Right atrium auricular region (tissue), 2 donors: ENCODE measurements at places on chromosomes 1 and 21. TPM values are rescaled to one million over a fixed set of nuclear protein-coding genes. Genes with fewer than 3 reads are reported as not detected.

- DNase-seq = no peak
Observed at GRCh38 chr1:197775282-197776262, at the start of gene DENND1B. DENND1B (minus strand) TSS chr1:197775480; CDS start chr1:197775155, 325 bp downstream.

GRCh38 chr1:205834751-205835150 lies 15.2 kb downstream of the PM20D1 start:
- DNase-seq = no peak

GRCh38 chr1:231236938-231237337 lies 4.1 kb upstream of the GNPAT start:
- DNase-seq = no peak

- no peak for DNase-seq
Observed at GRCh38 chr1:62833529-62833928, 49.6 kb downstream of the ATG4C start.

- no peak for DNase-seq
Observed at GRCh38 chr1:37015713-37016112, 18.6 kb downstream of the GRIK3 start.

DNA sequence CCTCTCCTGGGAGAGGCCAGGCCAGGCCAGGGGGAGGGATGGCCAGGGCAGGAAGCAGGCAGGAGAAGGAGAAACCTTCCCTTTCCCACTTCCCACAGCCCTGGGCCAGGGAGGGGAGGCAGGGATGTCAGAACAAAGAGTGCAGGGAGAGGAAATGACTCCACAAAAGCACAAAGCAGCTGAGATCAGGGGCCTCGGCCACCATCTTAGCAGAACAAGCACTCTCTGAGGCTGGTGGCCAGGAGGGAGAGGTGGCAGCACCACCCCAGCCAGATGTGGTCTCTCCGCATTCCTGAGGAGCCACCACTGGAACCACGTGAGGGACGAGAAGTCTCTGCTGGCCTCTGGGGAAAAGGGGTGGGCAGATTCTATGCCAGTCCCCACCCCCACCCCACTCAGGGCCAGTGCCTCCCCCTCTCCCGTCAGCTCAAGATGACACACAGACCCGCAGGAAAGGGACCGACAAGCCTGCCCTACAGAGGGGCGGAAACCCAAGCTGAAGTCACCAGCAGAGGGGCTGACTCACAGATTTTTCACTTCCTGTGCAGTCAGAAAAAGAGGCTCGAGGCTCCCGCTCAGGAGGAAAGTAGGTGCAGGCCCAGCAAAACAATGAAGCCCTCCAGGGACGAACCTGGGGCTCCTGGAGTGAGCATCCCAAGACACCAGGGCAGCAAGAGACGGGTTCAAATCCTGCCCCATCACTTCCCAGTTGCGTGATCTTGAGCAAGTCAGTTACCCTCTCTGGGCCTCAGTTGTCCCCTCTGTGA lies 24.1 kb upstream of the ALDH4A1 start:
- DNase-seq = peak; percentile 90

DNA sequence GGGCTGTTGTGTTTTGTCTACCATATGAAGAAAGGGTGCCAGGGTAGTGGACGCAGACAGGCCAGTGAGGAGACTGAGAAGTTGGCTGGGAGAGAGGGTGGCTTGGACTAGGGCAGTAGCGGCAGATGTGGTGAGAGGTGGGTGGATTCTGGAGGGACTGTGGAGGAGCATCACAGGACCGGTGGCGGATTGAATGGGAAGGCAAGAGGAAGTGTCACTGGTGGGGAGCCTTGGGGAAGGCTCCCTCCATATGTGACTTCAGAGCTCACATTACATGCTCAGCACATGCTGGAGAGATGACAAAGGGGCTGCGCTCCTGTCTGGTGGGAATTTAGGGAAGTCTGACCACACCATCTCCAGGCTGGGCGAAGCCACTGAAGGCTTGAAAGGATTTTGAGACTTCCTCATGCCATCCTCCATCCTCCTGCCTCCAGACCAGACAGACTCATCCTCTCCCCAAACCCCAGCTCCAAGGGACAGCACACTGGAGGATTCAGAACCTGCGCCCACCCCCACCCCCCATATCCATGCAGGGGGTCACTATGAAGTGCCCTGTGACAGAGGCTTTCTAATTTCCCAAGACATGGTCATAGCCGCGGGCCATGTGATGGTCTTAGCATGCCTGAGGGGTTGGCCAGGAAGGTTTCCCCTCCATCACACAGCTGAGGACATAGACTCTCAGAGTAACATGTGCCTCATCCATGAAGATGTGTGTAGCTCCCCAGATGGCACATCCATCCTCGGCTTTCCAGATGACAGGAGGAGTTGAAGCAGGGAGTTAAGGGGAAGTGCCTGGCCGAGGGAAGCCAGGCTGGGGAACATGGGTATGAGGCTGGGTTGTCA lies 138.8 kb upstream of the WNT4 start:
- DNase-seq = no peak

DNA sequence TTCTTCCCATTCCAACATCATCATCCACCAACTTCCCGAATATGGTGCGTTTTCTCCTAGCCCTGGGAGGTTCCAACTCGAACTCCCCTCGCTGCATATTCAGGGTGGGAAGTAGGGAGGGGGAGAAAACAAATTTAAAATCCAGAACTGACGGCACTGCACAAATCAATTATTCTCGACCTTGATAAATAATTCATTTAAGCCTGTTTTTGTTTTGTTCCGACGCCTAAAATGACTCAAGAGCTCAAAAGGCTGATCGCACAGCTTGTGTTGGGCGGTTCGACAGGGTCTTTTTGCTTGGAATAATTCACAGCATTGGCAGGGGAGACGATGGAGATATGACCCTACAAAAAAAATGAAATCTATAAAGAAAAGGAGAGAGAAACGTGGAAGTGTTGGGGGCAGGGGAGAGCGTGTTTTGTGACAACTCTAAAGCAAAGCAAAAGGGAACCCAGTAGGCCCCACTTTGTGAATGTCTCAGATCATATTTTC lies 3.1 kb upstream of the BARHL2 start:
- DNase-seq = no peak

- no peak for DNase-seq
Observed at GRCh38 chr1:67919274-67920072, 86.2 kb upstream of the GNG12 start.

- no peak for DNase-seq
Observed at GRCh38 chr1:219792337-219793021, 135.9 kb downstream of the SLC30A10 start.

GRCh38 chr1:226958300-226958699 lies 18.2 kb downstream of the COQ8A start:
- no peak for DNase-seq

- DNase-seq = no peak
Observed at GRCh38 chr1:228372183-228373003, 34.2 kb downstream of the TRIM11 start.

DNA sequence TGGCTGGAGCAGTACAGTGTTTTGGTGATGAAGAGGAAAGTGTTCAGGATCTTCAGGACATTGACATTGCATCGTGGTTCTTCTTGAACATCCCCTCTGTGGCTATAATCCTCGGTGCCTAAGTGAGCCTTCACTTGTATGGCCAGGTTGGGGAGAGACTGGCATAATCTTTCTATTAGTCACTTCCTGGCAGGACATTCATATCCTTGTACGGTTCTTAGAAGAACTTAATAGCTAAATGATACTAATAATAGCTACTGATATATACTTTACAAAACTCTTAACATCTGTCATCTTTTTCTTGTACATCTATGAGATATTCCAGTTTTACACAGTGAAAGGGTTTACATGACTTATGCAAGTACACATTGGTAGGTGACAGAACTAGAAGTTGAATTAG lies 35.8 kb downstream of the CELF3 start:
- no peak for DNase-seq

- no peak for DNase-seq
Observed at GRCh38 chr1:117295001-117295400, 72.2 kb upstream of the MAN1A2 start.

The DENND2C gene
- total RNA-seq = 1.2 TPM

- DNase-seq = no peak
Observed at GRCh38 chr1:202179828-202180750, 13.5 kb upstream of the LGR6 start.

DNA sequence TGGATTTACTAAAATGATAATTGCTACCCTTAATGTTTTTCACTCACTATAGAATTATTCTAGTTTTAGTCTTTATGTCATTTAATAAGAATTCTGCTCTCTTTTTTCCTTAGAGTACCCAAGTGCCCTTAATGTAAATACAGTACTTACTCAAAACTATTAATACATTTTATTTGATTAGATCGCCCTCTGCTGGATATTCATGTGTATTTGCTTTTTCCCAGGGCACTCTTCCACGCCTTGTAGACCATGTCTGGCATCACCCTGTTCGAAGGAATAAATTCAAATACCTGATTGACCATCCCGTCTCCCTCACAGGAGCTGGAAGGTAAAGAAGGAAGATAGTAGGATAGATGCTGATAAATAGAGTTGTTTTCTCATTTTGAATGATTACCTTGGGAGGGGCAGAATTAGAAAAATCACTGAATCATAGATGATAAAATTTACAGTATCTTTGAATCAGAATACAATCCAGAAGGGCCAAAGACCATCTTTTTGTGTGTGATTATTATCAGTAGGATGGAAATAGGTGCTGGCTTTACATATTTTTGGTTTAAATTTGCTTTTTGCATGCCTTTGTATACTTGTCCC lies 4.1 kb downstream of the AXDND1 start:
- DNase-seq = no peak

DNA sequence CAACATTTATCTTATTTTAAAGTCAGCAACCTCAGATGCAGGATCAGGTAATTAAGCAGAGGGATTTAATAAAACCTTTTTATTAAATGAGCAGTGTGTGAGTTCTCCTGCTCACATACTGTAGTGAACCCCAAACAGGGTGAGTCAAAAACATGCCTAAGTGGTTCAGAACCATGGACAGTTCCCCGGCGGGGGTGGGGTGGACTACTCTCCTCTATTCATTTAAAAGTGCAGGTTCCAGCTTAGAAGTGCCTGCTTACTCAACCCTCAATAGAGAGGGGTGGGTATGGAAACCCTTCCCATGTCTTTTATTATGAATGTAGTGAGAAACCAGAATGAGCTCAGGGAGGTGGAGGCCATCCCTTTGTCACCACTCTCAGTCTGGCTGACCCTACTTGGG lies 397.9 kb downstream of the HHAT start:
- DNase-seq = no peak

DNA sequence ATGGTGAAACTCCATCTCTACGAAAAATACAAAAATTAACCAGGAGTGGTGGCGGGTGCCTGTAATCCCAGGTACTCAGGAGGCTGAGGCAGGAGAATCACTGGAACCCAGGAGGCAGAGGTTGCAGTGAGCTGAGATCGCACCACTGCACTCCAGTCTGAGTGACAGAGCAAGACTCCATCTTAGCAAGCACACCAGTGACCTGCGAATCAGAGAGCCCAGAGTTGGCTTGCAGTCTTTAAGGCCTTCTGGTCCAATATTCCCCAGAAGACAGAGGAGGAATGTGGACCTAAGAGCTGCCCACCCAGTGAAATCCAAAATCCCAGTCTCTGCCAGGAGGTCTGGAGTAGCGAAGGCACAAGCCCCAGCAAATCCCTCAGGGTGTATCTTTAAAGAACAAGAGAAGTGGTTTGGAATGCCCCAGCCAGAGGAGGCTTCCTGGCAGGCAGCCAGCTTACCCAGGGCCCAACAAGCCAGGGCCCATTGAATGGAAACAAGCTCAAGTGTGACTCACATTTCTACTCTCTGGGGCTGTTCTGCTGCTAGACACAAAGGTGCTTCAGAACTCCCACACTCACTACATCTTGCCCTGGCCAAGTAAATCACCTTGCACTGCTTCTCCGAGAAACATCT lies 23.9 kb downstream of the GPR161 start:
- no peak for DNase-seq

GRCh38 chr1:63946866-63947491 lies 173.2 kb downstream of the ROR1 start:
- DNase-seq = peak; percentile 67

GRCh38 chr1:68081775-68082283 lies 31.4 kb upstream of the DIRAS3 start:
- no peak for DNase-seq

DNA sequence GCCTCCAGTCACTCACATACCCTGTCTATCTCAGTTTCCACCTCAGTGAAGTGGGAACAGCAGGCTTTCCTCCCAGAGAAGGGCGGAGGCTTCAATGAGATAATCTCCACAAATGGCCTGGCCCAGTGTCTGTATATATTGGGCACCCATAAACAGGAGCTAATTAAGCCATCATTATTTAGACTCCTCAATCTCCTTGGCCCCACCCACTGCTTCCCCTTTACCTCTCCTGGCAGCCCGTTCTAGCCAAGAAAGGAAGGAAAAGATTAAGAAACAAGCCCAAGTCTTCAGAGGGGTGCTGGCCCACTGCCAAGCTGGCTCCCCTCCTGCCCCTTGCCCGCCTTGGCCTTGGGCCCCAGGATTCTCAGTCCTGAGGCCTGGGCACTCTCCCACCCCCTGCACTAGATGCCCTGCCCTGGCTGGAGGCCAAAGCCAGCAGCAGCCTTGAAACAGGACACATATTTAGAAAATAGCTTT lies 15.9 kb upstream of the EPB41 start:
- DNase-seq = no peak

- peak; percentile 57 for DNase-seq
Observed at GRCh38 chr1:207861442-207862177, 49.3 kb downstream of the CD34 start.

DNA sequence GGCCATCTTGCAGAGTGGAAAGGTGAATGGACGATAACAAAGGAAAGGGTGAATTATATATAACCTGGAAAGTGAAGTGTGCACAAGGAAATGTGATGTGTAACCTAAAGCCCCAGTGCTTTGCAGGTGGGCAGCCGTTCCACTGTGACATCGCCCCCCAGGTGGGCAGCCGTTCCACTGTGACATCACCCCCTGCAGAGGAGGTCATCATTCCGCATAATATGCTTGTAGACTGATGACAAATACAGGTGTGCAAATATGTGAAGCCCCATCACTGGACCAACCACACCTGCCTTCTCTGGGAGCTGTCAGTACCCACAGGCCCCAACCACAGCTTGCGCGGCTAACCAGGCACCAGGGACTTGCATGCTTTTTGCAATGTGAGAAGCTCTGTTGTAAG lies 4.7 kb upstream of the ZNF496 start:
- no peak for DNase-seq

The PTGER3 gene
- 4.6 TPM for total RNA-seq

DNA sequence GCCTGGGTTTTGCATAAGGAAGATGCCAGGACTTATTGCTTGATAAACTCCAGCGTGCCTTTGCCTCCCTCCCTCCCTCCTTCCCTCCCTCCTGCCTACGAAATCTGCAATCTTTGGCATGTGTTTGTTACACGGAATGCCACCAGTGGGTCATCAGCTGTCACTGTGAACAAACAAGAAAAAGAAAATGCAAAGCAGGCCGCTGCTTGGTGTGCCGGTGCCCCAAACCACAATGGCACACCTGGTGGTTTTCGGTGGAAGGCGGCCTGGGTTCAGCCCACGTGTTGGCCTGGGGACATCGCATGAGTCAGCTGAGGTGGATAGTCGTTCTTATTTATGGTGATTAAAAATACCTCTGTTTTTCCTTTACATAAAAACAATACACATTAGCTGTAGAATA lies 16.3 kb upstream of the IFNLR1 start:
- no peak for DNase-seq

The S100A7A gene
- total RNA-seq = not detected

DNA sequence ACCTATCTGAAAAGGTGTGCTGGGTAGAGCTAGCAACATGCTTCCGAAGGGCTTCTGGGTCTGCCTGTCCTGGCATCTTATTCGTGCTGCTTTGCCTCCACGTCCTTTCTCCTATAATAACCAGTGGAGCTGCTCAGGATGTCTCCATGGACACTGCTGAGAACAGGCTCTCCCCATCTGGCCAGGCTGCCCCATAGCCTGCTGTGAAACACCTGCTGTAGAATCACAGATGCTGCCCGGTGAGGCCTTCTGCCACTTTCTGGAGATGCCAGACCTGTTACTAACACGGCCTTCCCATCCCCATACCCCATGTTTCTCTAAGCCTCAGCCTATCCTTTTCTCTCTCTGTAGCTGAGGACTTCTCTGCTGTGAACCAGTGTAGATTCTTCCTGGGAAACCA lies 120.5 kb downstream of the IER5 start:
- peak; percentile 40 for DNase-seq
